T-helper 9 cell (primary cell): ENCODE measurements at places on chromosomes 1 and 21.

GRCh38 chr1:111227851-111228747, 586 bp downstream of the CHI3L2 start:
- no peak for DNase-seq

DNA sequence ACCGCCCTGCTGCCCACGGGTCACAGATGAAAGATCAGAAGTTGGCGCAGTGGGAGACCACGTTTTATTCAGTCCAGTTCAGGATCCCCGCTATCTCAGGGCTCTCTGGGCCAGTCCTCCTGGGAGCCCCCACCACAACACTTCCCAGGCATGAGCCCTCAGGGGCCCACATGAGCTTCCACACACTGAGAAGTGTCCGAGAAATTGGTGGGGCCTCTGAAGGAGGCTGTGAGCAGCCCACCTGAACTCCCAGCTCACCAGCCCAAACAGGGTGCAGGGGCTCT, 12.1 kb downstream of the TRIM46 start:
- DNase-seq = no peak

DNA sequence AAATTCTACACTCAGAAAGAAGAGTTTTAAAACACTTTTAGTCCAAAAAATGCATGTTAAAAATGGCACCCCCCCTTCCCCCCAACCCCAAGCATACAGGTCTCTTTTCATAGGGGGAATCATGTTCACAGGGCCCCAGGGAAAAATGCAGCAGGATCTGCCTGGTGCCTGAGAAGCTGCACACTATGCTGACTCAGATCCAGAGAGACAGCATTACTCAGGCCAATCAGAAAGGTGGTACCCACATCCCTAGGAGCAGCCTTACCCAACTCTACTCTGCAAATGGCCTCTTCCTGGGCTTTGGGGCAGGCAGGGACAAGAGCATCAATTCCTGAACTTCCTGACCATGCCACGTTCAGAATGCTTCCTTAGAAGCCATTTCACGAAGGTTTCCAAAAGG, 119.0 kb downstream of the HIVEP3 start:
- DNase-seq = no peak

DNA sequence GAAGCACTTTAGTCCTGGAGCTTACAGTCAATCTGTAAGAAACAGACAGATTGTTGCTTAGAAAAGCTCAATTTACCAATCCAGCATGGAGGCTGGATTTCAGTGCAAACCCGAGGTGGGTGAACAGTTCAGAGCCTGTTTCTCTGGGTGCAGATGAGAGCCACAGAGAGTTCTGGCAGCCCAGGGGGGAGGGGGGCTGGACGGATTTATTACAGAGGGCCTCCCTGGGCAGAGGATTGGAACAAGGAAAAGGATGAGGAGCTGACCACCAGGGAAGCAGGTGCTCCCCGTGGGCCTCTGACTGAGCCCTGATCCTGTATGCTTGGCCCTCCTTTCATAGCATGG, 38.0 kb upstream of the EPS8L3 start:
- no peak for DNase-seq
